ENCODE measurements at places on chromosomes 2 and 18. TPM values are rescaled to one million over a fixed set of nuclear protein-coding genes. Genes with fewer than 3 reads are reported as not detected.

DNA sequence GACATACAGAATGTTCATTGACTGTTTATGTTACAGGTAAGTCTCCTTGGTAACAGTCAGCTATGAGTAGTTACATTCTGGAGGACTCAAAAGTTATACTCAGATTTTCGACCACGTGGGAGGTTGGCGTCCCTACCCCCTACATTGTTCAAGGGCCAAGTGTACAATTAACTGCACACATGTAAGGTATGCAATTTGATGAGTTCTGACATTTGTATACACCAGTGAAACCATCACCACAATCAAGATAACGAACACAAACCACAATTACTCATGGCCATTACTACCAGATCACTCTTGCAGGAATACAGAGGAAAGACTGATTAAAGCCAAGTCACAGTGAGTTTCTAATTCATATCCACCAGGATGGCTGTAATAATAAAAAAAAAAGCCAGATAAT is 39.6 kb upstream of the LDLRAD4 start:
- no peak overlapping the region for H3K4me3 ChIP-seq
- no peaks in the 10 kb centered on the region for H3K27me3 ChIP-seq
- no peaks in the 10 kb centered on the region for H3K36me3 ChIP-seq
- DNase-seq: peak; percentile 11

- H3K36me3 ChIP-seq: no peaks in the 10 kb centered on the region
- H3K4me3 ChIP-seq: no peak overlapping the region
- H3K27me3 ChIP-seq: no peaks in the 10 kb centered on the region
- H3K27ac ChIP-seq: no peak overlapping the region
Observed at GRCh38 chr2:55430211-55430975, 10.7 kb upstream of the CCDC88A start.

DNA sequence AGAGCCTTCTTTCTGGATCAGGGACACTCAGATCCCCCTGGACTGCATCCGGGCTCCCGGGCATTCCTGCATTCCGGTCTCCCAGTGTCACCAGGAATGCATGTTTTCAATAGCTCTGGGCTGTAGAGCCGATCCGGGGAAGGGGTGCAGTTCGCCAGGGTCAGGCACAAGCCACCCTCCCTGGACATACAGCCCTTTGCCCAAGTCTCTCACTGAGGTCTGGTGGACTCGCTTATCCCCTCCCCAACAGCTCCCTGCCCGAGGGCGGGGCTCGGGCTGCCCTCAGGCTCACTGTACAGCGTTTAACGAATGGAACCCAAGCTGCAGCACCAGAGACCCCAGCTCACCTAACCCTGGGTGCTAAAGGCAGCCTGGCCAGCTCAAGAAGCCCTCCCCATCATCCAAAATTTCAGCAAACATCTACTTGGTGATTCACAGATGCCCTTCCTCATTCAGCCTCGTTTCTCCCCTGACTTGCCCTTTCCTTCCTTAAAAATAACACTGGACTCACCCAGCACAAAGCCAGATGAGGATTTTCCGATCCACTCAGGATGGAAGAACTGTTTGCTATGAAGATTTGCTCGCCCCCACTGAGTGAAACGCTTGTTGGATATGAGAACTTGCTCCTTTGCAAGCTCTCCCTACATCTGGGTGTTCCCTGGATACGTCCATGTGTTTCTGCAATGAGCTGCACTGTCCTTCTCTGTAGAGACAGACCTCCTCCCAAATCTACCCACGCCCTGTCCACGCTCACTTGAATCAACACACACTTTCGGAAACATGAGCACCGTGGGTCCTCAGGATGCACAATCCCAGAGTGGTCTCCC is 58.1 kb downstream of the PXDN start:
- H3K36me3 ChIP-seq: peaks cover 95% of the 10 kb centered on the region
- no peak overlapping the region for H3K4me3 ChIP-seq
- DNase-seq: peak; percentile 83
- no peaks in the 10 kb centered on the region for H3K27me3 ChIP-seq

GRCh38 chr2:189442468-189442867 is 1.2 kb downstream of the WDR75 start:
- 0 out of 2 replicates have a peak, but pooled peaks cover 3% of the 10 kb centered on the region for H3K4me1 ChIP-seq
- no peaks in the 10 kb centered on the region for H3K27me3 ChIP-seq
- H3K4me3 ChIP-seq: no peak overlapping the region
- H3K36me3 ChIP-seq: peaks cover 26% of the 10 kb centered on the region

The BCL11A gene
- total RNA-seq: 0.03 TPM

The CCDC74B gene
- total RNA-seq: 7.2 TPM

The UGT1A3 gene
- total RNA-seq: not detected

The CXCR4 gene
- total RNA-seq: 0.22 TPM
